ENCODE measurements at places on chromosomes 7 and 10. TPM values are rescaled to one million over a fixed set of nuclear protein-coding genes. Genes with fewer than 3 reads are reported as not detected.

- DNase-seq: no peak
Observed at GRCh38 chr7:43450894-43451293, 132.0 kb upstream of the STK17A start.

GRCh38 chr7:145812218-145812617 lies 304.4 kb upstream of the CNTNAP2 start:
- DNase-seq: no peak

GRCh38 chr7:73831584-73831833 lies 713 bp downstream of the CLDN4 start:
- no peak for DNase-seq

DNA sequence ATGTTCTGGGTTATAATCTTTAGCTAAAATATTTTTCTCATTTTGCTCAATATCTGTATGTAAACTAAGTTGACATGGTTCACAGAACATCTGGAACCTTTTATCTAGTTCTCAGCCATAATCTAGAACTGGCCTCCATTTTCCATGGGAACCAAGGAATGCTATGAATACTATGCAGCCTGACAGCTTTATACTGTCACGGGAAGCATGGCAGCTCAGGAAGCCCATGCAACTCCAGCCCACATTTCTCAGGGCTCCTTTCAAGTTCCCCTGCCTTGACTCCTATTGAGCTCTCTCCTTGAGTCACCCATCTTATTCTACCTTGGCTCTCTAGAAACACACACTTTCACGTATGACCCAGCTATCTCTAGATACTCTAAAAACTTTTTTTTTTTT lies 36.6 kb upstream of the PRKAR2B start:
- no peak for DNase-seq

DNA sequence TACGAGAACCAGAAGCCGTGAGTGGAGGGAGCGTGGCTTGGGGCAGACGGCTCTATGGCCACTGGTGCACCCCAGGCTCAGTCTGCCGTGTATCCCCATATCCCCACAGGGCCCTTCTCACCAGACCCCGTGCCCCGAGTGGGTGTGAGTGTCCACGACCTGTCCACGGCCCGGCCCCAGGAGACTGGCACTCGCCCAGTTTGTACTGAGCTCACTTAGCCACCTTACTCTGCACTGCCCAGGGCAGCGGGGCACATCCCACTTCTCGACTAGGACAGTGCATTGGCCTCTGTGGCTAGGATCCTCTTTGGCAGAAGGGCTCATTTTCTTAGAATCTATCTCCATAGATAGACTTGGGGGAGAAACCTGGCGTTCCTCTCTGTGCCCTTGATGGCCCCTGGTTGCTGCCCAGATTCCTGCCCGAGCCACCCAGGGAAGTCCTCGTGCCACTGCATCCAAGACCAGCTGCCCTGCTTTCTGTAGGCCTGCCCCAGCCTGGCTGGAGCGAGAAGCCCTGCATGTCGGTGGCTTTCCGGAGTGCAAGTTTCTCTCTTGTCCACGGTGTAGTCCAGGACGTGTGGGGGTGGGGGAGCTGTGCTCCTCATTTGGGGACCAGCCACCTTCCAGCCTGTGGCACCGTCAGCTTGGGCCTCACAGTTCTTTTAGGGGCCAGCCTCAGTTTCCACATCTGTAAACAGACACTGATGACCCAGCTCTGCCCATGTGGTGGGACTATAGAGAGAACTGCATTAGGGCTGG lies 11.9 kb downstream of the TMEM120A start:
- no peak for DNase-seq

DNA sequence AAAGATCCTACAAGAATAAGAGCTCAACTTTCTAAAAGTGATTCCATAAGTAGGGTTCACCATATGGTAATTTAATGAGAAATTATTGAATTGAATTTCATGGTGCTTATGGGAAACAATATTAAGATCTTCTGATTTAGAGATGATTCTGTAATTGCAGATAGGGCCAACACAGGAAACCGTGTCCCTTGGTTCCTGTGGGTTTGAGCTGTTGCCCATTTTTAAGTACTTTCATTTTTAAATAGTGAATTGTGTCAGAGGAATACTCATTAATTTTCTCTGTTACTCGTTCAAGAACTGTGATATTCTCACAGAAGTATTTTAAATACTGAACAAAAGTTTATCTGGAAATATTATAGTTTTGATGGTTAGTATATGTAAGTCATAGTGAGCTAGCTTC lies 129.2 kb downstream of the SRI start:
- no peak for DNase-seq

GRCh38 chr10:13722747-13723653 lies 136.2 kb downstream of the PRPF18 start:
- DNase-seq: no peak

DNA sequence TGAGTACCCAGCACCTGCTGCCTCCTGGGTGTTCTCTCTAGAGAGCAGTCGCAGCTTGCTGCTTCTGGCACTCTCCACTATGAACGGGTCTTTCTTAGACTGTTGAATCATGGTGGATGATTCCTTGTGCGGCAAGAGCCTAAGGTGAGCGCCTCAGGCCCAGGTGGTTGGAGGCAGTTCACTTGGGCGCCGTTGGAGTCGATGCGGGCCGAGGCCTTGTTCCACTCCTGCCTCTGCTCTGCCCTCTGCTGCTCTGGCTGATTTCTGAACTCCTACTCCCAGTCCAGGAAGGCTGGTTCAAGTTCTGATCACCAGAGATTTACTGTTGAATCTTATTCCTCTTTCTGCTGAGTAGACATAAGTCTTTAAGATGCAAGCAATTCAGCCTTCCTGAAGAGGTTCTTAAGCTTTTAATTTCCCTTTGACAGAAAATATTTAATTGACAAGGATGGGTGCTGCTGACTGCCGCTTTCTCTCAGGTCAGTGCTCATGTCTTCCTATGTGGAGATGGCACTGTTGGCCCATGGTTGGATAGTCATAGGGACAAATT lies 10.4 kb downstream of the YKT6 start:
- no peak for DNase-seq

DNA sequence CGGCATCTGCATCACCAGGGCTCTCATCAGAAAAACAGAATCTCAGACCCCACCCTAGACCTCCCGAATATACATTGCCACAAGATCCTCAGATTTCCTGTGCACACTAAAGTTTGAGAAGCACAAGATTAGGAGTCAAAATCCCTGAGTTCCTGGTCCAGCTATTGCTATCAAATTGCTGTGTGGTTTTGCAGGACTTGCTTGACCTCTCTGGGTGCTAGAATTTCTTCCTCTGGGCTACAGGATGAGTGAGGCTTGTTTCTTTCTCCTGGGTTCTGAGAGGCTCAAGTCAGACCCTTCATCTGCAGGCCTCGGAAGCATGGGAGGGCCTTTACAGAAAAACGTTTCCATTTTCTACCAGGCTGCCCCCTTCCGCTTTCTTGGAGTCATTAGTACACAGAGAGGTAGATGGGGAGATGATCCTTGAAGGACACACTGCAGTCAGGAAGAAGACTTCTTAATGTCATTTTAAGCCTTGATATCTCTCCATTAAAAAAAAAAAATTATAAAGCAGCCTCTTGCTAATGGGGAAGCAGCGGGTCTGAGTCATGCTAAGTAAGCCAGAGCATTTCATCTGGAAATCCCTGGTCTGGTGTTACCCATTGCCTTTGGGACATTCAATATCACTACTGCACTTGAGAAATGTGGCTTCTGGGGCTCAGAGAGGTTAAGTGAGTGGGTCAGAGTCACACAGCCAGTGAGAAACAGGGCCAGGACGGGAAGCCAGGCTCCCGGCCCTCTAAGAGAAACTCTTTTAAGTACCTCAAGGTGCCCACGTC lies 173.5 kb downstream of the KCNMA1 start:
- DNase-seq: no peak

GRCh38 chr7:15985587-15986384 lies 299.3 kb upstream of the MEOX2 start:
- no peak for DNase-seq

ACTL6B gene
- not detected for total RNA-seq

ENTPD1 gene
- 0.03 TPM for total RNA-seq

IL15RA gene
- 49.6 TPM for total RNA-seq

ZNF804B gene
- not detected for total RNA-seq

DLD gene
- 8.1 TPM for total RNA-seq

Measured in Caki2 (cell line).